ENCODE measurements at places on chromosomes 12 and 14. TPM values are rescaled to one million over a fixed set of nuclear protein-coding genes. Genes with fewer than 3 reads are reported as not detected.

BIN2 gene
- 0.13 TPM for total RNA-seq

PRH2 gene
- total RNA-seq, result not detected

TCL1B gene
- total RNA-seq, result not detected

DNAH10 gene
- 0.35 TPM for total RNA-seq

SLC5A8 gene
- total RNA-seq, result not detected

AMHR2 gene
- 2.8 TPM for total RNA-seq

CACNA1C gene
- total RNA-seq, result not detected

CPNE6 gene
- total RNA-seq, result not detected

KRT8 gene
- total RNA-seq, result 3,255 TPM

MYH6 gene
- total RNA-seq, result not detected

NR4A1 gene
- total RNA-seq, result 48.1 TPM

ADAM20 gene
- not detected for total RNA-seq

FAM234B gene
- total RNA-seq, result 4.3 TPM

HSPB8 gene
- total RNA-seq, result 20.4 TPM

APOF gene
- total RNA-seq, result not detected

GPD1 gene
- total RNA-seq, result 0.19 TPM

PHETA1 gene
- total RNA-seq, result 5.7 TPM

GPRC5A gene
- total RNA-seq, result 405 TPM

CCDC38 gene
- total RNA-seq, result 0.07 TPM

HNF1A gene
- 3.7 TPM for total RNA-seq

GAS2L3 gene
- total RNA-seq, result 10.2 TPM

A2ML1 gene
- total RNA-seq, result not detected

KLRK1 gene
- total RNA-seq, result 0.09 TPM

PRB2 gene
- total RNA-seq, result not detected

OLR1 gene
- total RNA-seq, result 1.1 TPM

PZP gene
- not detected for total RNA-seq

AQP2 gene
- total RNA-seq, result not detected

SERPINA9 gene
- not detected for total RNA-seq

CBLN3 gene
- total RNA-seq, result 1.4 TPM

RAB2B gene
- 12.8 TPM for total RNA-seq

MANSC4 gene
- total RNA-seq, result not detected

ZNF891 gene
- total RNA-seq, result 0.21 TPM

CDCA4 gene
- total RNA-seq, result 46.8 TPM

TMEM30B gene
- 0.22 TPM for total RNA-seq

RPL10L gene
- not detected for total RNA-seq

SCN8A gene
- total RNA-seq, result 1.8 TPM

Data from A549 treated with RU486 at 1 μM for 4 hours (cell line).